ENCODE measurements at places on chromosomes 3 and 15. TPM values are rescaled to one million over a fixed set of nuclear protein-coding genes. Genes with fewer than 3 reads are reported as not detected.

DNA sequence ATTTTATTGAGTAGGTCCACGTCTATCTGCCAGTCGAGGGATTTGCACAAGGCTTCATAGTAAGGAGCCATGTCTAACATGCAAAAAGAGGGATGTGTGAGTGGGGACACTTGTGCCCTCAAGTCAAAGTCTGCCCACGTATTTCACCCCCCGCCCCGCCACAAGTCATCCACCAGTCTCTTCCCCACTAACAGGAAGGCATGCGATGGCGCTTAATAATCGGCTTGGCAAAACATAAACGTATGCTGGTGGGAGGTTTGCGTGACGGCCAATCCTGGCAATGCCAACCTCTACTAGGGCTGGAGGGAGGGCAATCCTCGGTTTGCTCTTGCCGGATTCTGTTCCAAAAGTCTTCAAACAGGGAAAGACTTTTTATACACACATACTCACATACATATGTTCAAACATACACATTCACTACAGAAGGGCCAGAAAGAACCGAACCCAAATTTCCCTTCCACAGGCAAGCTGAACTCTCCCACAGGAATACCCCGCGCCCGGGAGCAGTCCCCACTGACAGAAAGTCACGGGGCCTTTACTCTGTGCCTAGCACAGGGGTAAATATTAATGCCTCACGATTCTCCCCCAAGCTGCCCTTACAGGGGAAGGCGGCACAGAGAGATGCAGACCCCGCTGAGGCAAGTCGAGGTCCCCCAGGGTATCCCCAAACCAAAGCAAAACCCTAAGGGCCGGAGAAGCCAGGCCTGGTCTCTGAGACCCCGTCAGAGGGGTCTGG is 675 bp downstream of the PSMD6 start:
- H3K27ac ChIP-seq: peak overlapping the region; percentile 95
- peaks cover 14% of the 10 kb centered on the region for H3K4me1 ChIP-seq
- peak; percentile 18 for DNase-seq
- peaks cover 9% of the 10 kb centered on the region for H3K27me3 ChIP-seq
- peak overlapping the region; percentile 75 for H3K4me3 ChIP-seq

The ZNF860 gene
- total RNA-seq: 1.1 TPM

DNA sequence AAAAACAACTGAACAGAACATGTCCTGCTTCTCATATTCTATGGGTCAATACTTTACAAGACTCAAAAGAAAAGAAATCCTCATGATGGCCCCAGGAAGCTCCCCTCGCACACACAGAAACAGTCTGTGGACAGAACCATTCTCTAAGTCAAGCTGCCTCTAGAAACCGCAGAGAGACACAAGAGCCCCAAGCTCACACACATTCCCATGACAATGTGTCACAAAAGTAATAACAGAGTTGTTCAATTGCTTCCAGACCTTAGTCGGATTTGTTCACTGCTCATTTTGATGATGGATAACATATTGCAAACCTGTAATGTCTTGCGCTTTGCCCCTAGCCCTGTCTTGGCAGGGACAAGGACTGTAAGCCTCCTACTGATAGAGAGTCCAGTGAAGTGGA is 60.9 kb downstream of the UMPS start:
- H3K27ac ChIP-seq: no peak overlapping the region
- H3K4me3 ChIP-seq: no peak overlapping the region
- no peak for DNase-seq
- no peaks in the 10 kb centered on the region for H3K36me3 ChIP-seq
- H3K4me1 ChIP-seq: peaks cover 1% of the 10 kb centered on the region
- no peaks in the 10 kb centered on the region for H3K27me3 ChIP-seq

The NPRL2 gene
- 52.8 TPM for total RNA-seq

DNA sequence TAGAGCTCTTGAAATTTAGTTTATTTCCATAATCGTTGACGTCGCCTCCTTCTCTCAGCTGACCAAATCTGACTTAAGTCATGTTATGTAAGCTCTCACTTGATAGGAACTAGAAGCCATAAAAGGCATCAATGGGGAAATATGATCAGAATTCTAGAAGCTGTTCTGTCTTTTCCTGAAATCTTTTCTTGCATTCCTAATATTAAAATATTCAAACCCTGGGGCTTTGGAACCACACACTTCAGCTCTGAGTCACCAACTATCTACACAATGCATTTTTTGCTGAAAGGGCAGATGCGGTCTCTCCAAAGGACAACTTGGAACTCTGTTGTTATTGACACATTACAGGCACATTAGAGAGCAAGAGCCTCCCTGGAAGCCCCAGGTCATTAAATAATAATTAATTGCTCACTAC is 91.3 kb downstream of the LARS2 start:
- H3K4me1 ChIP-seq: no peaks in the 10 kb centered on the region
- no peak for DNase-seq
- peaks cover 80% of the 10 kb centered on the region for H3K36me3 ChIP-seq

GRCh38 chr3:63061449-63061848 is 186.2 kb upstream of the CADPS start:
- H3K27me3 ChIP-seq: no peaks in the 10 kb centered on the region
- H3K27ac ChIP-seq: no peak overlapping the region
- no peaks in the 10 kb centered on the region for H3K36me3 ChIP-seq
- H3K4me3 ChIP-seq: no peak overlapping the region
- no peaks in the 10 kb centered on the region for H3K4me1 ChIP-seq

DNA sequence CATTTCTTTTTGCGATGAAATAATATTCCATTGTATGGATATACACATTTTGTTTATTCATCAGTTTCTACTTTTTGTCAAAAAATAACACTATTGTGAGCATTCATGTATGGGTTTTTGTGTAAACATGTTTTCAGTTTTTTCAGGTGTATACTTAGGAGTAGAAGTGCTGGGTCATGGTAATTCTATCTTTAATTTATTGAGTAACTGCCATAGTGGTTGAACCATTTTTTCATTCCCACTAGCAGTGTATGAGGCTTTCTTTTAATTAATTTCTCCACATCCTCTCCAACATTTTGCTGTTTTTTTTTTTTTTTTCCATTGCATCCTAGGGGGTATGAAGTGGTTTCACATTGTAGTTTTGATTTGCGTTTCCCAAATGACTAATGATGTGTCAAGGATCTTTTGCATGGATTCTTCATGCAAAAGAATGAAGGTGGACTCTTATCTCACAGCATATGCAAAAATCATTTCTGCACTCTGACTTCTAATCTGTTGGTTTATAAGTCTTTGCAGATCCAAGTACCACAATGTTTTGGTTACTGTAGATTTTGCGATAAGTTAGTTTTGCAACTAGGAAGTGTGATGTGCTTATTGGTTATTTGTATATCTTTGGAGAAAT is 12.6 kb downstream of the ATP2C1 start:
- DNase-seq: no peak
- H3K4me1 ChIP-seq: peaks cover 48% of the 10 kb centered on the region
- no peak overlapping the region for H3K27ac ChIP-seq
- no peak overlapping the region for H3K4me3 ChIP-seq

DNA sequence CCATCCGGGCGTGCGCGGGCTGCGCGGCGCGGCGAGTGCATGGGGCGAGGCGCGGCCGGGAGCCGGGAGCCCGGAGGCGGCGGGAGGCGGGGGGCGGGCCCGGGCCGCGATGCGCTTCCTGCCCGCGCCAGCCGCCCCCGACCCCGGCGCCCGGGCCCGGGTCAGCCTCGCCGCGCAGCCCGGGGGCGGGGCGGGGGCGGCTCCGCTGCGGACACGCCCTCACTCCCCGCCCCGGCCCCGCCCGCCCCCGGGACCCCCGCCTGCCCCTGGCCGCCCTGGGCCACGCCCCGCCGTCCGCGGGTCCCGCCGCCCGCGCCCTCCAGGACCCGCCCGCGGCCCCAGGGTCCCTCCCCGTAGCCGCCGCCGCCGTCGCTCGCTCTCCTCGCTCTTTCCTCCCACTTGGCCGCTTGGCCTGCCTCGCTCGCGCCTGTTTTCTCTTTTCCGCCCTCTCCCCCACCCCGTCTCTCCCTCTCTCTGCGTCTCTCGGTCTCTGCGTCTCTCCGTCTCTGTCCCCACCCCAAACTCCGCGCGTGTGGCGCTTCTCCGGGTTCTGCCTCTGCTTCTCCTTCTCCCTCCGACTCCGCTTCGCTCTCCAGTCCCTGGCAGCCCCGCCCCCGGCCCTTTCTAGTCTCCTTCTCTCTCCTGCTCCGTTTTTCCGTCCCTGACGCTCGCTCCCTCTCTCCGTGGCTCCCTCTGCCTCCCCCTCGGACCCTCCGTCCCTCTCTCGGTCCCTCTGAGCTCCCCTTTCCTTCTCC is at the start of gene PLXND1:
Gene PLXND1 (minus strand): TSS at position 41 of the 755 bp plus-strand sequence. CDS start 37 bp downstream, at position 4.
- peaks cover 22% of the 10 kb centered on the region for H3K4me1 ChIP-seq
- peaks cover 13% of the 10 kb centered on the region for H3K27me3 ChIP-seq
- H3K36me3 ChIP-seq: no peaks in the 10 kb centered on the region
- peak within 1 kb of the TSS; percentile 92 for H3K27ac ChIP-seq

The ACSBG1 gene
- total RNA-seq: not detected

DNA sequence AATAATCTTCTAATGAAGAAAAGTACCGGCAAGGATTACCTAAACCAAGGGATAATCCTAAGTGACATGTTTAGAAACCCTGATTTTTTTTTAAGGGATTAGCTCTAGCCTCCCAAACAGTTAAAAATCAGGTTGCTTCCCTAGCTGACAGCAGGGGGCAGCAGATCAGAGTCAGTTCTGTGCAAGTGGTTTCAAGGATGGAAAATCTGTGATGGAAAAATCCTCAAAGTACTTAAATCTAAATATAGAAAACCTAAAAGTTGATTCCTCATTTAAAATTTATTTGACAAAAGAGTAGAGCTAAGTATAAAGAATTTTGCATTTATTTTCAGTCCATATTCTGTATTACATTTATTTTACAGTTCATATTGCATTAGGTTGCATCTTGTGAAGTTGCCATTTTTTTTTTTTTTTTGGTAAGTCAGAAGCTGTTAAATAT is 107.6 kb downstream of the PEX5L start:
- peaks cover 4% of the 10 kb centered on the region for H3K27me3 ChIP-seq
- peak; percentile 17 for DNase-seq
- H3K4me1 ChIP-seq: peaks cover 1% of the 10 kb centered on the region
- H3K27ac ChIP-seq: no peak overlapping the region
- no peaks in the 10 kb centered on the region for H3K36me3 ChIP-seq

The SH2D7 gene
- total RNA-seq: not detected

GRCh38 chr3:110568246-110568645 is 503.4 kb upstream of the NECTIN3 start:
- no peak overlapping the region for H3K4me3 ChIP-seq
- no peaks in the 10 kb centered on the region for H3K36me3 ChIP-seq
- no peak overlapping the region for H3K27ac ChIP-seq
- DNase-seq: no peak
- no peaks in the 10 kb centered on the region for H3K4me1 ChIP-seq
- H3K27me3 ChIP-seq: peaks cover 24% of the 10 kb centered on the region

The ANKRD63 gene
- total RNA-seq: not detected

DNA sequence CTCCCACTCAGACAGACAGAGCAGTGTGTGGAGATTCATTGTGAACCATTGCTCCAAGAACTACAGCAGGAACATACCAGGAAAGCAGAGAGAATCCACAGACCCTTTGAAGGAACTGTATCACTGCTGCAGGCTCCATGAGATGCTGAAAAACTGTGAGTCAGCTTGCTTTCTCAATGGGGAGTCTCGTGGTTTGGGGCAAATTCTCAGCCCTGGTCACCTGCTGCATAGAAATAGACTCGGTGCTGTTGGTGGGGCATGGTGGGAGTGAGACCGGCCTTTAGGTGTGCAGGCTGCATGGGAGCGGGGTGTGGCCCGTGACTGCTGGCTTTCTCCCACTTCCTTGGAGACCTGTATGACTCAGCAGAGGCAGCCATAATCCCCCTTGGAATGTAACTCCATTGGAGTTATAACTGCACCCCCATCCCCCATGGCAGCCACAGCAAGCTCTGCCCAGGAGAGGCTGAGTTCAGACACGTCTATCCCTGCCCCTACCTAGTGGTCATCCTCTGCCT is 35.6 kb downstream of the ALCAM start:
- peaks cover 7% of the 10 kb centered on the region for H3K36me3 ChIP-seq
- no peak overlapping the region for H3K4me3 ChIP-seq
- H3K27ac ChIP-seq: no peak overlapping the region

The IMPG2 gene
- 1.1 TPM for total RNA-seq

The OR5H14 gene
- total RNA-seq: not detected

The CCDC54 gene
- not detected for total RNA-seq

GRCh38 chr15:34648294-34648631 is 64.8 kb upstream of the GOLGA8B start:
- DNase-seq: no peak
- H3K36me3 ChIP-seq: peaks cover 7% of the 10 kb centered on the region
- H3K4me3 ChIP-seq: no peak overlapping the region

DNA sequence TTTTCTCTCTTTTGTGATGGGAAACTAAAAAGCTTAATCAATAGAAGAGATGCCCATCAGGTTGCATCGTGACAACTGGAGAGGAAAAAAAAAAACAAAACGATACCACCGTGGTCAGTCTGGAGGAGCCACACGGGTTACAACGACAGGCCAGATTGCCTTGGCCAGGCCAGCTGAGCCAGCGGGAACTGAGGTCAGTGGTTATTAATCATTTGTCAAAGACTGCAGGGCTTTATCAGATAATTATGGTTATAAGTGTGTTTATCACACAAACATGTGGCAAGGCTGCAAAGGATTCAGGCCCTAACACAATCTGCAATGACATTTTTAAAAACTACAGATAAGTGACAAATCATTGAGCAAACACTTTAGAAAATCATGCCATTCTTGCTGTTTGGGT is 135.0 kb upstream of the FAM3D start:
- H3K36me3 ChIP-seq: no peaks in the 10 kb centered on the region
- no peak for DNase-seq
- no peaks in the 10 kb centered on the region for H3K4me1 ChIP-seq
- no peaks in the 10 kb centered on the region for H3K27me3 ChIP-seq

- H3K4me3 ChIP-seq: no peak overlapping the region
- no peaks in the 10 kb centered on the region for H3K36me3 ChIP-seq
Observed at GRCh38 chr3:103894162-103894822, 1459.5 kb downstream of the ZPLD1 start.

The HIGD2B gene
- not detected for total RNA-seq

GRCh38 chr3:25785826-25786225 is 2.6 kb upstream of the NGLY1 start:
- no peak overlapping the region for H3K27ac ChIP-seq
- no peak overlapping the region for H3K4me3 ChIP-seq
- no peaks in the 10 kb centered on the region for H3K36me3 ChIP-seq
- no peaks in the 10 kb centered on the region for H3K27me3 ChIP-seq
- peaks cover 39% of the 10 kb centered on the region for H3K4me1 ChIP-seq

- H3K4me3 ChIP-seq: no peak overlapping the region
- H3K4me1 ChIP-seq: no peaks in the 10 kb centered on the region
- no peaks in the 10 kb centered on the region for H3K27me3 ChIP-seq
Observed at GRCh38 chr3:178260887-178261565, 275.2 kb upstream of the KCNMB2 start.

Data from naive thymus-derived CD8-positive, alpha-beta T cell (primary cell).